ENCODE measurements at places on chromosomes 11 and 22.
A peak's percentile ranks its signal among the peaks of the same experiment; 100 is the strongest.

DNA sequence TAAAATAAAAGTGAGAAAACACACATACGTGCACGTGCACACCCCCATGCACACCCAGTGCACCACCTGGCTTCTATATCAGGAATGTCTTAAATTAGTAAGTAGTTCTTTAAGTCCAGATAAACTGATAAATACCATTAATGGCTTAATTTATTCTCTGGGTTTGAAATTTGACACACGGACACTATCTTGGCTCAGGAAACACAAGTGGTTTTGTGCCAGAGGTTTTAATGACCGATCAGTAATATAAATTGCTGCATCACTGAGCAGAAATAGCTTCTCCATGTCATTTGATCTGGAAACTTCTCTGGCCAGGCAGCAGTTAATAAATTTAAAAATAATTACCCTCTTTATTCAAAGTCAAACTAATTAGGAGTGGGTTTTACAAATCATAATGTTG is 101.5 kb upstream of the NNMT start:
- DNase-seq, result no peak

DNA sequence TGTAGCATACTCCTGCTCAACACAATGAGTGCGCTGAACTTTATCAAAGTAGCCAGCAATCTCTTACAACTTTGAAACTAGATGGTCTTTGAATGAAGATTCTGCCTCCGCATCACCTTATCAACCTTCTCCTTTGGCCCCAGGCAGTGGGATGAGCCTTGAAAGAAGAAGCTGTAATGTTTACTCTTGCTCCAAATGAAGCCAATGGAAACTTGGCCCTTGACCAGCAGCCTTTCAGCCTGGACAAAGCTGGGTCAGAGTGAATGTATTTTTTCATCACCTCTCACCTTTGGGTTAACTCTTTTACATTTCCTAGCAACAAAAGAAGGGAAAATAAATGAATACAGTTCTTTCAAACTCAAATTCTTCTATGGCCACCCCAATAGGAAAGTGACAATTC is 359.1 kb downstream of the KCNA4 start:
- no peak for DNase-seq

DNA sequence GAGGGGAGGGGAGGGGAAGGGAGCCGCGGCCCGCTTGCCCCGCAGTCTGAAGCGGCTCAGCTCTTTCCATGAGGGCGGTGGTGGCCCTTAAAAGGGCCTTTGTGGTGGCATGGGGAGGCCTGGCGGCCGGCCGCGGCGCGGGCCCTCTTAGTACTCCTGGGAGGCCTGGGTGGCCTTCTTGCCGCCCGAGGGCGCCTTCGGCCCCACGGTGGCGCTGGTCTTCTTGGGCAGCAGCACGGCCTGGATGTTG is 6.9 kb downstream of the DPAGT1 start:
- DNase-seq, result no peak

DNA sequence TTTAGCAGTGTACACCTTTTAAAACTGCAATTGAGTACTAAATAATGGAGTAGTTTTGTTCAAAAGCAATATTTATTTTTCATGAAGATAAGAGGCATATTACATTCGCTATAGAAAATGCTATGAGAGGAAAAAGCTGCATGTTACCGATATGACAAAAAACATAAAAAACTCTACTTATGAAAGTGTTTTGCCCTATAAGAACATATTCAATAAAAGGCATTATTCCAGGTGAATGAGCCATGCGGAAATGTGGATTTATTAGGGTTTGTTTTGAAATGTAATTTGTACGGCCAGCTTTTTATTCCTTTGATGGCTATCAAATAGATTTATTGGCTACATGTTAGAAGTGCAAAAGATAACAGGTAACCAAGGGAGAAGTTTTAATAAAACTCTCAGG is 129.3 kb upstream of the DDI1 start:
- DNase-seq, result no peak

GRCh38 chr11:87059596-87060390 is 22.1 kb downstream of the TMEM135 start:
- no peak for DNase-seq

DNA sequence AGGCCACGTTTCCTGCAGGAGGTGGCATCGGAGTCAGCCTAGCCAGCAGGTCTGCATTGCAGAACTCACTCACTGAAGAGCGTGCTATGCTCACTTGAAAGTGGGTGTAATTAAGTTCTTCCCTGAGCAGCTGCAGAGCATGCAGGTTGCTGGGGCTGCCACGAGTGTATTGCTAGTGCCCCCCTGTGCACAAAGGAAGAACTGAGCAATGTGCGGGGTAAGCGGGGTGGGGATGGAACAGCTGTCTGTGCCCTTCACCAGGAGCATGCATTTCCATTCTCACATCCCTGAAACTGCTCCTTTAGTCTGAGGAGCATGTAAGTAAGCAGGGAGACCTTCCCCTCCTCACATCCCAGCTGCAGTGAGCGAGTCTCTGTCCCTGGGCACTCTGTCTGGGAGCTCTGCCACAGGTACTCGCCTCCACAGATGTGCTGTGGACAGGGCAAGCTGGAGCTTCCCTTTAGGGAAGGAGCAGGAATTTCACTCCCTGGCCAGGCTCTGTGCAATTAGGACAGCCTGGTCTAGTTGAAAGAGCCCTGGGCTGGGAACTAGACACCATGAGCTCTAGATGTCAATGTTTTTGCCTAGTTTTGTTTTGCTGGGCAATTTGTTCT is 1031.8 kb downstream of the NTM start:
- peak; percentile 7 for DNase-seq

DNA sequence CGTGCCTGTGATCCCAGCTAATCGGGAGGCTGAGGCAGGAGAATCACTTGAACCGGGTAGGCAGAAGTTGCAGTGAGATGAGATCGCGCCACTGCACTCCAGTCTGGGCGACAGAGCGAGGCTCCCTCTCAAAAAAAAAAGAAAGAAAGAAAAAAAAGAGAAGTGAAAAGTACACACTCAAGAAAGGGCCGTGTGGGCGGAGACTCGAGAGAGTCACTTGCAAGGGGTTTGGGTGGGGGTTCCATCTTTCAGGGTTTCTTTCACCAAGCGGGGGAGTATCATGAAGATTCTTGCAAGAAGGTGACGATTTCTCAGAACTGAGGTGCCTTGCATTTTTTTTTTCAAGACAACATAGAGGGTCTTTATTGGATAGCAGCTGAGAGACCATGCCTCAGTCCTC is 4.0 kb upstream of the IFITM5 start:
- DNase-seq, result no peak

- no peak for DNase-seq
These were observed 1996.9 kb downstream of the LRRC4C start for GRCh38 chr11:39462506-39462905.

GRCh38 chr22:44669561-44669976 is 32.4 kb upstream of the PRR5 start:
- DNase-seq, result no peak
